A549 treated with AZD2906 at 1 μM for 4 hours (cell line): ENCODE measurements at places on chromosomes 4 and X. TPM values are rescaled to one million over a fixed set of nuclear protein-coding genes. Genes with fewer than 3 reads are reported as not detected.

The EOLA2 gene
- total RNA-seq, result 52.9 to 61.6 TPM (median 58.5 TPM) in 5 replicates

The TMSB15C gene
- 0.07 to 0.13 TPM (median 0.11 TPM) in 4 of 5 replicates, not detected in the other for total RNA-seq

The HAND2 gene
- 0.21 to 0.41 TPM (median 0.24 TPM) in 5 replicates for total RNA-seq

The VCX gene
- total RNA-seq, result 0.10 TPM in 1 of 5 replicates, not detected in the others

The DCAF12L1 gene
- not detected in 5 replicates for total RNA-seq

The EVC2 gene
- 1.7 to 1.9 TPM (median 1.8 TPM) in 5 replicates for total RNA-seq

The PAGE5 gene
- total RNA-seq, result not detected in 5 replicates

The TMEM156 gene
- 16.6 to 22.5 TPM (median 20.0 TPM) in 5 replicates for total RNA-seq
